Body of pancreas (tissue), 4 donors: ENCODE measurements at places on chromosomes 16 and 17. TPM values are rescaled to one million over a fixed set of nuclear protein-coding genes. Genes with fewer than 3 reads are reported as not detected.

- no peak for DNase-seq
- no peak overlapping the region for H3K27ac ChIP-seq
- H3K36me3 ChIP-seq: no peaks in the 10 kb centered on the region
These were observed 27.7 kb upstream of the CBX4 start for GRCh38 chr17:79866791-79867518.

DNA sequence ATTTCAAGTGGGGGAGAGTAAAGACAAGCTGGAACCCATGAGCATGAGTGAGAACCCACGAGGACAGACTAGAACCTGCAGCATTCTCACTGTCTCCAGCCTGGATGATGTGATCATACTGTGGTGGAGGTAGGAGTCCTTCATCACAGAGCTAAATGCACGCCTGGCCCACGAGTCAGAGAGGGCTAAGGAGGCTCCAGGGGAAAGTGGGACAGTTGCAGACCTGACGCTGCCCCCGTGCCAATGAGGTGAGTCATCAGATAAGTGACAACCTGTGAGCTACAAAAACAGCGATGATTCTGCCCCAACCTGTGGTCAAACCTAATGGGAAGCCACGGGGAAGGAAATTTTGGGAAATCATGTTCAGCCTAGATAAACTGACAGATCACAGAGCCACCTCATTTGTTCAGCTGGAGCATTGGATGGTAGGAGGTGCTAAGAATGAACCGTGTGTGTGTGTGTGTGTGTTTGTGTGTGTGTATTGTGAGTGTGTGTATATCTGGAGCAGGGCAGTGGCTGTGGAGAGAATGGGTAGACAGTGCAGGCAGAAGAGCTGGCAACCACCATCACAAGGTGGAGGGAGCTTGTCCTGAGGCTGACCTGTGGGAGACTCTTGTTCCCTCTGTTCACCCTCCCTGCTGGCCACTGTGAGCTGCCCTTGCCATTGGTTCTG lies 131.8 kb downstream of the UTP18 start:
- no peaks in the 10 kb centered on the region for H3K36me3 ChIP-seq

DNA sequence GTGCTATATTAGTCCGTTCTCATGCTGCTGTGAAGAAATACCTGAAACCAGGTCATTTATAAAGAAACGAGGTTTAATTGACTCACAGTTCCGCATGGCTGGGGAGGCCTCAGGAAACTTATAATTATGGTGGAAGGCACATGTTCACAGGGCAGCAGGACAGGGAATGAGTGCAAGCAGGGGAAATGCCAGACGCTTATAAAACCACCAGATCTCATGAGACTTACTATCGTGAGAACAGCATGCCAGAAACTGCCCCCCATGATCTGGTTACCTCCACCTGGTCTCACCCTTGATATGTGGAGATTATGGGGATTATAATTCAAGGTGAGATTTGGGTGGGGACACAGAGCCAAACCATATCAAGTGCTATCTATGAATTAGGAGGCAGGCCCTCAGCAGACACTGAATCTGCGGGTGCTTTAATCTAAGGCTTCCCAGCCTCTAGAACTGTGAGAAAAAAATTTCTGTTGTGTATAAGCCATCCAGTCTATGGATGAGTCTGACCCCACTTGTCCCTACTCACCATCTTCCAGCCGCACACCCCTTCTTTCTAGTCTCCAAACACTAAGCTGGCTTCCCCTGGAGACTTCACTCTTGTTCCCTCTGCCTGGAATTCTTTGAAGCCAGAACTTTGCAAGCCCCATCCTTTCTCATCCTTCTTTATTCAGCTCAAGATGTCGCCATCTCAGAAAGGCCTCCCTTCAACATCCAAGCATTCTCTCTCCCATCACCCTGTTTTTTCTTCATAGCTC lies 772 bp upstream of the NUP93 start:
- H3K36me3 ChIP-seq: no peaks in the 10 kb centered on the region
- H3K27ac ChIP-seq: peak overlapping the region; percentile 46
- peak; percentile 17 for DNase-seq
- H3K4me1 ChIP-seq: peaks cover 26% of the 10 kb centered on the region
- peak overlapping the region; percentile 2 for H3K4me3 ChIP-seq
- H3K27me3 ChIP-seq: no peaks in the 10 kb centered on the region

DNA sequence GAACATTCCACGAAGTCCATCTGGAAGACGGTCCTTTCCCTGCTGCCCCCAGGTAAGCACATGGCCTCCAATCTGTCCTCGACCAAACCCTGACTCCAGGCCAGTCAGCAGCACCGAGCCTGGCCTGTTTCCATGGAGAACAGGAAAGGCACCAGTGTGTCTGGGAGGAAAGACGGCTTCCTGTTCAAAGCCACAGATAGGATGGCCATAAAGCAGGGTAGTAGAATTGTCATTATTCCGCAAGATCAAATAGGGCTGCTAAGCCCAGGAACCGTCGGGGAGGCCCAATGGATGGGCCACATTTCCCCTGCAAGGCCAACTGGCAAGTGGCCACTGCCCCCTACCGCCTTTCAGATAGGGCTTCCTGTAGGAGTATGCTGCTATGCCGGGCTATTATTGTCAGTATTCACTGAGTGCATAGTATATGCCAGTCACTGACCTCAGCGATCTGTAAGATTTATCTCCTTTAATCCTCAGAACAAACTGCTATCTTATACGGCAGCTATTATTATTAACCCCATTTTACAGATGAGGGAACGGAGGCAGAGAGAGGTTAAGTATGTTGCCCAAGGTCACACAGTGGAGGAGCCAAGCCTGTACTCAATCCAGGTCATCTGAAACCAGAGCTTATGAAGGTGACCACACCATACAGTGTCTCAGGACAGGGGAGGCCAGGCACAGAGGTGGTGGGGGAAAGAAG lies 23.0 kb upstream of the PLCG2 start:
- no peaks in the 10 kb centered on the region for H3K36me3 ChIP-seq
- peak overlapping the region; percentile 24 for H3K27ac ChIP-seq
- no peaks in the 10 kb centered on the region for H3K27me3 ChIP-seq
- no peak for DNase-seq
- H3K4me1 ChIP-seq: no peaks in the 10 kb centered on the region

Gene NGFR
- 27.7 TPM for total RNA-seq

Gene AIPL1
- not detected for total RNA-seq

Gene FN3K
- 29.1 TPM for total RNA-seq
